ENCODE measurements at places on chromosomes 12 and 14.

- no peak for DNase-seq
These were observed 16.1 kb downstream of the ZBTB1 start for GRCh38 chr14:64520699-64521098.

- no peak for DNase-seq
These were observed 358.6 kb upstream of the FOXG1 start for GRCh38 chr14:28407996-28408395.

DNA sequence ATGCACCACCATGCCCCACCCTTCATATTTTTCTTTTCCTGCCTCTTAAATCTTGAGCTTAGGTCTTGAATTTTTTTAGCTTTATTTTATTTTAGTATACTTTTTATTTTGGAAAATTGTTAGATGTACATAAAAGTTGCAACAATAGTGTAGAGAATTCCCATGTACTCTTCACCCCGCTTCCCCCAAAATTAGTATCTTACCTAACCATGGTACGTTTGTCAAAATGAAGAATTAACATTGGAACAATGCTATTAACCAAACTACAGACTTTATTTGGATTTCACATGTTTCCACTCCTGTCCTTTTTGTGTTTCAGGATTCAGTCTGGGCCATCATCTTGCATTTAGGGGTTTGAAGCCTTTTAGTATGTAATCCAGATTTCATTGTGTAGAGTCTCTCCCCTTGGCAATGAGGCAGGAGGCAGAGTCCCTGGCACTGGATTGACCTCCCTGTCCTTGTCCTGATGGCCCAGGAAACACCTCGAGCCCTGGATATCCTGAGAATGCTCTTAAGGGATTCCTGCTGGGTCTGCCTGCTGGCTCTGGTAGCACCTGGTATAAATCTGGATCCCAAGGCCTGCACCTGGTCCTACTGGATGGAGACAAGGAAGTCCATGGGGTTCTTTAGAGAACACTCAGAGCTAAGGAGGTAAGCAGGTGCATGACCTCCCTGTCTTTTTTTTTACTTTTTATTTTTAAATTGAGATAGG is 19.9 kb upstream of the CTDSP2 start:
- no peak for DNase-seq

DNA sequence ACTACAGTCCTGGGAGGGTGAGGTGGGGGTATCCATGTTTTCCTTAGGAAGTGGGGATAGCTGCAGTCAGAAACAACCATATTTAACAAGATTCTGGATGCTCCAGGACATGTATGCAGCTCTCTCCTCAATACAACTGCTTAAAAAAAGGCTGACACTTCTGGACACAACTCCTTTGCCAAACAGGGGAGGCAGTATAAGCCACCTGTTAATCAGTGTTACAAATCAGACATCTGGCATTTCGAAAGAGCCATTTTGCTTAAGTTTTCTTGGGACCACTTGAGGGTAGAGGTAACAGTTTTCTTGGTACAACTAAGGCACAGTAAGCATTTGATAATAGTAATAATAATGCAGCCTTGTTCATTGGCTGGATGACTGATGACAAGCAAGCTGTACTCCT is 47.1 kb downstream of the RPGRIP1 start:
- no peak for DNase-seq

GRCh38 chr12:80086025-80086424 is 13.3 kb upstream of the OTOGL start:
- no peak for DNase-seq

GRCh38 chr14:59435987-59436386 is 29.2 kb downstream of the GPR135 start:
- no peak for DNase-seq
